Left colon (tissue), 2 donors: ENCODE measurements at places on chromosomes 12 and 14.
A peak's percentile ranks its signal among the peaks of the same experiment; 100 is the strongest.

GRCh38 chr12:34287437-34287836 lies 265.1 kb downstream of the ALG10 start:
- no peak for DNase-seq

GRCh38 chr14:105124823-105125222 lies 43.8 kb downstream of the JAG2 start:
- DNase-seq: no peak

DNA sequence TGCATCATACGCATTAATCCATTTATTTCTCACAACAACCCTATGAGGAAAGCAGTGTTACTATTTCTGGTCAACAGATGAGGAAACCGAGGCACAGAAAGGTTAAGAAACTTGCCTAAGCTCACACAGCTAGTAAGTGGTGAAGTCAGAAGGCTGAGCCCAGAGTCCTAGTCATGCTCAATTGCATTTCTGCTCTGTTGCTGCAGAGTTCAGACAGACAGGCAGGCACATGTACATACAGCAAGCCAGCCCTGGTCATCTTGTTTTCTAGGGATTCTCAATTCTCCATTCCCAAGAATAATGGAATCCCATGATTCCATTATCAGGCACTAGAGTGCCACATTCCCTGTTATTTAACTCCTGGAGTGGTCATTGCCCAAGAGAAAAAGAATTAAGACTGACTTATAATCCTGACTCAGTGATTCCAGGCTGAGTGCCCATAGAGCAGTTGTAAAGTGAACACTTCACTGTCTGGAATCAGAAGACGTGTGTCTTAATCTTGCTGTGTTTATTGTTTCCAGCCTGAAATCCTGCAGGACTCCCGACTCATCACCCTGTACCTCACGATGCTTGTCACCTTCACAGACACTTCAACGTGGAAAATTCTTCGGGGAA lies 10.7 kb downstream of the UBE3B start:
- DNase-seq: no peak

DNA sequence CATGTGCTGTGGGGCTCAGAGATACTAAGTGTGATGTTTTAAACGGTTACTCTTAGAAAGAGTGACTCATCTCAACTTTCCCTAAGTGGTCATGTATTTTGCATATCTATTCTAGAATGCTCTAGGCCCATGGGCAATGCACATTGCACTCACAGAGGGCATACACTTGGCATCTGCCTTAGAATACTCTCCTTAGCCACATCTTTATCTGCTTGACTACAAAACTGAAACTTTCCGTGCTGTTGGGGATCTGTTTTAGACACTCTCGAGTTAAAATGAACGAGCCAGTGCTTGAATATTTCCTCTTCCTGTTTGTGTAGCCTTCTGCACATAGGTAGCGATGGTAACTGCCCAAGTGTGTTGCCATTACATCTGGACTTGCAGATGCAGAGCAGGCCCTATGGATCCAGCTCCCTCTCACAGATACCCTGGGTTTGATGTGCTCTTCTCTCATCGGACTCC lies 180.5 kb downstream of the CAND1 start:
- no peak for DNase-seq

DNA sequence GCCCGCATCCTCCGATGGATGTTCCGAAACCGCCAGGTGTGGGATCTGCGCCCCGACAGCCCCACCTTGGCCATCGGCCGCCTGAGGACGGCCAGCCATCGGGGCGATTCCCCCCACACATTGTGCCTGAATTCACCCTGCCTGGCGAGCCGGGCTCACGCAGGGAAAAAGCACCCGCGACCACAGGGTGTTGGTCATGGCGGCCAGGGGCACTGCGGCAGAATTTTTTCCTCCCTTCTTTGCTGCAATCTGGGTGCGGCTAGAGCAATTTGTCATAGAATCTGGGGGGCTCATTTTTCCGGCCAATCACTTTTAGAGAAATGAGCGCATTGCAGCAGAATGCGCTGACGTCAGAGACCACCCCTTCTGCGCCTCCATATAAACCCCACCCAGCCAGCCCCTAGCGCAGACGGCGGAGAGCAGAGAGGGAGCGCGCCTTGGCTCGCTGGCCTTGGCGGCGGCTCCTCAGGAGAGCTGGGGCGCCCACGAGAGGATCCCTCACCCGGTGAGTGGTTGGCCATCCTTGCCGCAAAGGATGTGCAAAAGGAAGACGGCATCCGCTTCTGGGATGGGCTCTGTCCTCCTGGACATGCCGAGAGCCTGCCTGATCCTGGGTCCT lies at the start of gene MEG3:
Gene MEG3 (plus strand): TSS at position 406 of the 619 bp plus-strand sequence.
- no peak for DNase-seq

GRCh38 chr12:163406-163986 lies 50.5 kb downstream of the SLC6A12 start:
- DNase-seq: no peak

GRCh38 chr12:100904270-100904669 lies 109.7 kb downstream of the ANO4 start:
- DNase-seq: no peak

- DNase-seq: no peak
Measured at GRCh38 chr12:11133816-11134215, 628 bp downstream of the TAS2R30 start.

DNA sequence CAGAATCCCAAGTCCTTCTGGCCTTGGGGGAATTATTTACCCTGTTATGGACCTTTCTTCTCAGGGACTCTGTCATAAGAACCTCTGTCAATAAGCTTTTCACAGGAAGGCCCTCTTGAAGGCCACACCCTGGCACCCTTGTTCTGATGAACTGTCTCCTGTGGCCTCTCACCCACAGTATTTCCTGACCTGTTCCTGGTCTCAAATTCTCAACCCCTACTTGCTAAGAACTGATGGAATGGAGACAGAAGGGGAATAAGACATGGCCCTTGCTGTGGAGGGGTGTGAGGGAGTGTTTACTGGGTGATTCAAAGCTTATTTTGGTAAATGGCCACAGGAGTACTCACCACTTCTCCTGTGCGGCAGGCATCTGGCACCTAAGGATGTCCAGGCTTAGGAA lies 1082.9 kb downstream of the BCL11B start:
- no peak for DNase-seq

- DNase-seq: peak; percentile 32
Measured at GRCh38 chr12:121535150-121536053, 45.4 kb downstream of the KDM2B start.

DNA sequence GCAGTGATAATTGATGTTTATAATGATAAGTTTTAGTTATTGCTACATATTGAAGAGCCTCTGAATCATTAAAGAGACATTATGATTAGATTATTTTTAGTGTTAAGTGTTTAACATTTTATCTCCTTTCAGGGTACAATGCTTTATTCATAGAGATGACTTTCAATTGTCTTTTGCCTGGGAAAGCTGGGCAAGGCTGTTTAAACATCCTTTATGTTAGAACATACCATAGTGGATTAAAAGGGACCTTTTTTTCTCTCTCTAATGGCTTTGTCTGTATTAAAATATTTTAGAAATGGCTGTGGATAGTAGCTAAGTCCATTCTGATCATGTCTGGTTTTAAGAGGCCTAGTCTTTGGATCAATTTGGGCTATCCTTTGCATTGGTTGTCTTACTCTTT lies 427.5 kb upstream of the MIS18BP1 start:
- DNase-seq: no peak

DNA sequence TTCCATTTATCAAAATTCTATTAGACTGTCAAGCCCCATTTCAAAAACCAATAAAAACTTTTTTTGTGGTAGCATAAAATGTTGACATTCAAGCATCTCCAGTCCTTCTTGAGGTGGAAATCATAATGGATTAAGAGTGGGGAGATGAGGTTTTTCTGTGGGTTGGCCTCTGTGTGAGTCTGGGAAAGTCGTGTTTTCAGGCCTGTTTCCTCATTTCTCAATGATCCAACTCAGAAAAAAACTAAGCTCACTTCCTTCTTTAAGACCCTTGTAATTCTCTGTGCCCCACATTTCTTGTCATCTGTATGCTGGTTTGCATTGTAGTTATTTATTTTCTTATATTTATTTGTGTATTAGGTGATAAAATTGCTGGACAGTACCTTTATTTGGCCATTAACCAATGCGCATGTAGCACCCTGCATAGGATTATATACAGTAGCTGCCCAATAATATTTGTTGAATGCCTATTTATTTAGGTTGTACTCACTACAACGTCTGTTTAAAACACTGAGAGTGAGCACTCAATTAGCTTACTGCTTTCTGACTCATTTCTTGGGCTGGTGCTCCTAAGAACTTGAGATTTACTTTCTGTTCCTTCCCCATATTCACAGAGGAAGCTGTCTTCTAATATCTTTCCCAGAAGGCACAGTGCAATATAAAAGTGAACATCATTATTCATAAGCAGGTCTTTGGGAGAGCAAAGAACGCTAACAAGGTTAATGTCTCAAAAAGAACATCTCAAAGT lies 121.9 kb downstream of the DNAI7 start:
- no peak for DNase-seq

DNA sequence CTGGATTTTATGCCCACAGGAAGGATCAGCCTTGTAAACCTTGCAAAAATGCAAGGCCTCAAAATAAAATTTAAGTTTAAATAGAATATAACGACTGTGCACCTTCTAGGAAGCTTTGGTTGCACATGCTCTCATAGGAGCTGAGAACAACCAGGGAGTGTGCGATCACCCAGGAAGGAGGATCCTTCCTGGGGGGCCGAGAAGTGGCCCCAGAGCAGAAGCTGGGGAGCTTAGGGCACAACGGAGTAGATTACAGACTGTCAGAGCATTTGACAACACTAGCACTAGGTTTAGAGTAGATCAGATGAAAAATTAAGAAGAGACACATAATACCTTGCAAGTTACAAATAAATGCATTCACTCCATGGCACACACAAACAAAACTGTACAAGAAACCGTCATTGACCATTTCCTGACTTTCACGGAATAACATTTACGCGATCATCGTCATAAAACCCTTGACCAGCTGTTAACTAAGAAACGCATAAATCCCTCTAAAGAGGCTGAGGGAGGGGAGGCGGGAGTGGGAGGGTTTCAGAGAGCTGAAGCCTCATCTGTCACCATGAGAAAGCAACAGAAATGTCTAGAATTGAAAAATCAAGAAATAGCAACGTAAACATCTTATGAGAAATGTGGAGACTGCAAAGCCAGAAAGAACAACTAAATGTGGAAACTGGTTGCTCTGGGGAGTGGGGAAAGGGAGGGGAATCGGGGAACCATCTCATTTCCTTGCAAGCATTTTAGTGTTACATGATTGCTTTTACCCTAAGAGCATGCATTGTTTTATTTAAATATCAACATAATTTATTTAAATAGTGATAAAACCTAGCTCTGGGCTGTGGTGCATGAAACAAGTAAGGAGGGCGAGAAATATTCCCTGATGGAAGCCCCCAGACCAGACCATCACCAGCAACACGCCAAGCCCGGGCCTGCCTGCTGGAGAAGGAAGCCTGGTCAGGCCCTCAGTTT lies 13.1 kb upstream of the CCDC85C start:
- no peak for DNase-seq

GRCh38 chr12:64478661-64479060 lies 26.7 kb downstream of the TBK1 start:
- no peak for DNase-seq

DNA sequence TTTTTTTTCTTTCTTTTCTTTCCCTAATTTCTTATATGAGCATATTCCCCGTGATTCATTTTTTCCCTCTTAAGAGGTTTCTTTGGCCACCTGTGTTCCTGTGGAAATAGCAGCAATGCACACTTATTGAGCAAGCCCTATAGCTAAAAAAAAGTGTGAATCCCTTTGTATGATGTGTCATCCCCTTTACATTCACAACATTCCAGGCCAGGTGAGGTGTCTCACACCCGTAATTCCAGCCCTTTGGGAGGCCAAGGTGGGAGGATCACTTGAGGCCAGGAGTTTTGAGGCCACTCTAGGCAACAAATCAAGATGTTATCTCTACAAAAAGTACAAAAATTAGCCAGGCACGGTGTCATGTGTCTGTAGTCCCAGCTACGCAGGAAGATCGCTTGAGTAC lies 700.4 kb upstream of the TBX3 start:
- DNase-seq: no peak

- DNase-seq: no peak
Measured at GRCh38 chr14:77791225-77791600, 8.7 kb upstream of the ADCK1 start.

DNA sequence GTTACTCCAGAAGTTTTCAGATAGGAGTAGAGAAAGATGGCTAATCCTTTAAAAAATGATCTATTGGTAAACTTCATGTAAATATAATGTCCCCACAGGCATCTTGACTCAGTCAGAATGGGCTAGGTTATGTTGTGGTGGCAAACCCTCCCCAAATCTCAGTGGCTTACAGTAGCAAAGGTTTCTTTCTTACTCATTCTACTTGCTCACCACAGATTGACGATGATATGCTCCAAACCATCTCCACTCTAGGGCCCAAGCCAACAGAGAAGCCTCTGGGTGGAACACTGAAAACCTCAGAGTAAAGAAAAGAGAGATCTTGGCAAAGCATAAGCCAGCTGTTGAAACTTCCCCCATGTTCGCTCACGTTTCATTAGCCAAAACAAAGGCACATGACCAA lies 146.4 kb downstream of the EMP1 start:
- DNase-seq: no peak
